Hematopoietic multipotent progenitor cell (in vitro differentiated cells): ENCODE measurements at places on chromosomes 3 and 15.

- DNase-seq: no peak
Observed at GRCh38 chr3:191961022-191961421, 500.1 kb downstream of the PYDC2 start.

DNA sequence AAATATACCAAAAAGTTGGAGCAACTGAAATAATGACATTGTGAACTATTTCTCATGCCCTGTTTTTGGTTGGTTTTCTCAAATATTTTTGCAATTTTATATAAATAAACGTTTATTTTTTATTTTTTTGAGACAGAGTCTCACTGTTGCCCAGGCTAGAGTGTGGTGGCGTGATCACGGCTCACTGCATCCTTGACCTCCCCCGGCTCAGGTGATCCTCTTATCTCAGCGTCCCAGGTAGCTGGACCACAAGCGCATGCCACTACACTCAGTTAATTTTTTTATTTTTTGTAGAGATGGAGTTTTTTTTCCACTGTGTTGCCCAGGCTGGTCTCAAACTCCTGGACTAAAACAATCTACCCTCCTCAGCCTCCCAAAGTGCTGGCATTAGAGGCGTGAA, 45.6 kb downstream of the YEATS2 start:
- DNase-seq: no peak

- DNase-seq: peak; percentile 31
Observed at GRCh38 chr15:57133127-57133968, 214.9 kb downstream of the TCF12 start.

DNA sequence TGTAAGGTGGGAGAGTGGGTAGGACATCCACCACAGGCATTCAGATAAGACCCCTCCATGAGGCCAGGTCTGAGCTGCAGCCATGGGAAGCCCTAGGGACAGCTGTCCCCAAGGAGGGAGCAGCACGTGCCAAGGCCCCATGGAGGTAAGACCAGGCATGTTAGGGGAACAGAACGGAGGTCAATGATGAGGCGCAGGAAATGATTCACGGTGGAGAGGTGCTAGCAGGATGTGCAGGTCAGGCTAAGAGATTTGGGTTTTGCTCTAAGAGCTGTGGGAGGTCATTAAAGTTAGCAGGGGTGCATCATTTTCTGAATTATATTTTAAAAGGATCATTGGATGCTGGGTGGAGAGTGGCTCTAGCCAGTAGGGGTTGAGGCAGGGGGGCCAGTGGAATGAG, 66.4 kb upstream of the SNRPA1 start:
- no peak for DNase-seq

DNA sequence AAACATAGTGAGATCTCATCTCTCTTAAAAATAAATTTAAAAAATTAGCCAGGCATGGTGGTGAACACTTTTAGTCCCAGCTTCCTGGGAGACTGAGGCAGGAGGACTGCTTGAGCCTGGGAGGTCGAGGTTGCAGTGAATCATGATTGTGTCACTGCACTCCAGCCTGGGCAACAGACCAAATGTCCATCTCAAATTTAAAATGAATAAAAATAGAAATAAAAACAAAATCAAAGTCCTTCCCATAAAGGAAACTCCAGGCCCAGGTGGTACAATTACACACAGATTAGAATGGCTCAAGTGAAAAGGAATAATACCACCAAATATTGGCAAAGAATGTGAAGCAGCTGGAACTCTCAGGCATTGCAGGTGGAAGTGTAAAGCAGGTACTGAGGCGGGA, 19.3 kb upstream of the ATP10A start:
- no peak for DNase-seq

DNA sequence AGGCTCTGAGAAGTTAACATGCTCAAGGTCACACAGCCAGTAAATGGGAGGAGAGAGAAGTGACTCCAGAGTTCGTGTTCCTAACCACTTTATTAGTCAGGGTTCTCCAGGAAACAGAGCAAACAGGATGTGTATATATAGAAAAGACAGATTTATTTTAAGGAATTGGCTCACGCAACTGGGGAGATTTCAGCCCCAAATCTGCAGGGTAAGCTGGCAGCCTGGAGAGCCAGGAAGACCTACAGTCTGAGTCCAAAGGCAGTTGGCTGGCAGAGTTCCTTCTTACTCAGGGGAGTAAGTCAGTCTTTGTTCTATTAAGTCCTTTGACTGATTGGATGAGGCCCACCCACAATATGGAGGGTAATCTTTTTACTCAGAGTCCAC, 118.2 kb upstream of the PROK2 start:
- DNase-seq: no peak

DNA sequence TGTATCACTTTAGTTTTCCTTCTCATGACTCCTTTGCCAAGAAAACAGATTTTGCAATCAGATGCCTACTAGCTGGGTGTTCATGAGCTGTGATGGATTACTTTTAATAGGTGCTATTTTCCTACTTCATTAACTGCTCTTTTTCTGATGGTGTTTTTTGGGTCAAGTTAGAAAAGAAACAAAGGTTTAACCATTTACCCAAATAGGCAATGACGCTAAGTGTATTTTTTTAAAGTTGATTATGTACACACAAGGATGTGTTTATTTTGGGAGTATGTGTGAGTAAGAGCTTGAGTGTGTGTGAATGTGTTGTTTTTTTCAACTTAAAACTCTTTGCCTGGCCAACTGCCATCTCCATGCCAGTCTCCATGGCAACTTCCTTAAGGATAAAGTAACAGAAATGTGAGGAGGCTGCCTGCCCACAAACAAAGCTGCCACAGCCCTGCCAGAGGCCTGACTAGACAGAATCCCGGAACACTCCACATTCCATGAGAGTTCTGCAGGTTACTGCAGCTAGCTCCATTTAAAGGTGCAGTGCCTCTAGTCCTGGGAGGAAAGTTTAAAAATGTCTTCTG, 215.6 kb upstream of the RBMS3 start:
- DNase-seq: no peak

- no peak for DNase-seq
Observed at GRCh38 chr15:93312891-93313486, 224.0 kb upstream of the RGMA start.

DNA sequence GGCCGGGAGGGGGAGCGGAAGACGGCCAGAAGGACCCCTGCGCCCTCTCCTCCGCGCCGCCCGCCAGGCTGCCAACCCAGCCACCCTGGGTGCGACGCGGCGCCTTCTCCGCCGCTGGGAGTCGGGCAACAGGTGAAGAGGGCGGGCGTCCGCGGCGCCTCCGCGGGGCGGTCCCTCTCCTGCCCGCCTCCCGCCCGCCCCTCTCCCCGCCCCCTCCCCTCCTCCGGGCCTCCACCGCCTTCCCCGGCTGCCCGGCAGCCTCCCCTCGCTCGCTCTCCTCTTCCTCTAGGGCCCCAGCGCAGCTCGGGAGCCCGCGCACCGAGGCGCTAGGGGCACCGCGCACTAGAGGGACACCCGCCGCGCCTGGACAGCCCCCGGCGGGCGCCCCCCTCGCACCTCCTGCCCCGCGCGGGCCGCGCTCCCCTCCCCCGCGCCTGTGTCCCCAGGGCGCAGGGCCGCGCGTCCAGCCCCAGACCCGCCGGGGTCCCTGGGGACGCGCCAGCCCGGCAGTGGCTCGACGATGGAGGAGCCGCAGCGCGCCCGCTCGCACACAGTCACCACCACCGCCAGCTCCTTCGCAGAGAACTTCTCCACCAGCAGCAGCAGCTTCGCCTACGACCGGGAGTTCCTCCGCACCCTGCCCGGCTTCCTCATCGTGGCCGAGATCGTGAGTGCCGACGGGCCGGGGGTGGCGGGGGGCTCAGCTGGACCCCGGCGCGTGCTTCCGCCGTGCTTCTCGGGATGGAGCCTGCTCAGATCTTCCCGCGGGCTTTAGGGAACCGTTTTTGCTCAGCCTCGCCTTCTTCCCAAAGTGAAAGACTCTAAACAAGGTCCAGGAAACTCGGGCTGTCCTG, at the start of gene CMTM8:
Gene CMTM8 (plus strand): TSS at position 228 of the 854 bp plus-strand sequence. CDS start 293 bp downstream, at position 521.
- peak; percentile 57 for DNase-seq
